ENCODE measurements at places on chromosomes 16 and 17. TPM values are rescaled to one million over a fixed set of nuclear protein-coding genes. Genes with fewer than 3 reads are reported as not detected.

- DNase-seq = no peak
These were observed 37.4 kb downstream of the SRL start for GRCh38 chr16:4204521-4204920.

DNA sequence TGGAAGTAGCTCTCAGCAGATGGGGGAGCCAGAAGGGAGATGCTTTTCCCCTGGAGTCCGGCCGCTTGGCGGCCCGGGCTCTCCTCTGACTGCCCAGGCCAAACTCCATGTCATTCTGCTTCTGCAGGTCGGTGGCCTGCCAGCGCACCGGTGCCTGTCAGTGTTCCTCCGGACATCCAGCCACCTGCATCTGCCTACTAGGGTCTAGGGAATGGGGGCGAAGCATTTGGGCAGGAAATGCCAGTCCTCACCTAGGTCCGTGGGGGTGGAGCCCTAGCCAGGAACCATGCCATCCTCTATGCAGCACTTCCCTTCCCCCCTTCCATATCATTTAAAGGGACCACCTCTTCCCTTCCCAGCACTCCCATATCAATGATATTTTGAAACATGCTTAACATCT, 34.2 kb downstream of the GJC1 start:
- DNase-seq = no peak

DNA sequence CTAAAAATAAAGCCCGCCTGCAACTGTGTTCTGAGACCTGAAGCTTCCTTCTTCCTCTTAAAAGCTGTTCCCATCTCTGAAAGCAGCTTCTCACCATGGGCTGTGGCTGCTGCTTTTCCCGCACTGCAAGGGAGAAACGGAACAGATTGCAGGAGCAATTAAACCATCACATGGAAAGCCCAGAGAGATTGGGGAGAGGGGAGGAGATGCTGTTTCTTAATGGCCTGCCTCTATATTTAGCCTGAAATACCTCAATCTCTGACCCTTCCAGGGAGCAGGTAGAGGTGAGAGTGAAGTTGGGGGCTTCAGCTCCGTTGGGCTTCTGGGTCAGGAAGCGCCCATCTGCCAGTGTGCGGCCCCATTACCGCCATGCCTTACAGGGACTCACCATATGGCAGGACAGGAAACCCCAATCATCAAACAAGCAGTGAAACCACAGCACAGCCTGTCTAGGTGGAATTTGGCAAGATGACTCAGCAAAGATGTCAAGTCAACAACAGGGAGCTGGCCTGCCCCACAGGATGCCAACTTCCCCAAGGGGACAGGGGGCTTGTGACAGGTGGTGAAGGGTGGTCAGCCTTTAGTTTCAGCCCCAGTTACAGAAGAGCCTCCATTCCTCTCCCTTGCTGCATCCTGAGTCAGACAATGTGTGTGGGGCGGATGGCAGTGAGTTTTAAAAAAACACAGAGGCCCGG, 286.6 kb upstream of the CCL2 start:
- no peak for DNase-seq

DNA sequence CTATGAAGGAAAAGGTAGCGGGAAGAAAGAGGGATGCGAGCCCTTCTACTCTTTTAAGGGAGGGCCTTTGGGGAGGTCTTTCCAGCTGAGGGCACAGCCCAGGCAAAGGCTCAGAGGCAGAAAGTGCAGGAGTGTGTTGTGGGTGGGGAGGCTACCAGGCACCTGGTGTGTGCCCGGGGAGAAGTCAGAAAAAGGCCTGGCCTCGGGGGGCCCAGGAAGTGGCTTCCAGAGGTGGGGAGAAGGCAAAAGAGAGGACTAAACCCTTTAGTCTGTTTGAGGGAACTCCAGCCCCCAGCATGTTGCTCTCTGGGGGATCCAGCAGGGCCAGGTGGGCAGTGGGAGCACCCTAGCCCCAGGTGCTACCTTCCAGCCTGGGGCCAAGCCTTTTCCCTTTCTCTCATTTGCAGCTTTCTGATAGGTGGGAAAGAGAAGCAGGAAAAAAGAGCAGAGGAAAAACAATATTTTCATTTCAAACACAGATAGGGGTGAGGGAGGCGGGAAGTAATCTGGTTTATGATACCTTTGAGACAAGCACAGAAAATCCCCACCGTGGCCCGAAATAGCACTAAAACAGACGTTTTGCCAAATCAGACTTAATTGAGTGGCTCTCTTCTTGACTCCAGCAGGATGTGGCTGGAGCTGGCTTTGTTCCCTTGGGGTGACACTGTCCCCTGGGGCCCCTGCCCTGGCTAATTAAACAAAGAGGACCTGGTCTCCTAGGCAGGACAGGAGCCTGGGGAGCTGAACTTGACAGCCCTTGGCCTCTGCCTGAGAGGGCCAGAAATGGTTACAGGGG, 10.4 kb downstream of the RAI1 start:
- no peak for DNase-seq

Gene CACNG4
- not detected for total RNA-seq

Gene PCGF2
- total RNA-seq = 6.4 TPM

GRCh38 chr17:1509290-1509881, 7.0 kb downstream of the INPP5K start:
- no peak for DNase-seq

Gene ZNF423
- total RNA-seq = 0.73 TPM

DNA sequence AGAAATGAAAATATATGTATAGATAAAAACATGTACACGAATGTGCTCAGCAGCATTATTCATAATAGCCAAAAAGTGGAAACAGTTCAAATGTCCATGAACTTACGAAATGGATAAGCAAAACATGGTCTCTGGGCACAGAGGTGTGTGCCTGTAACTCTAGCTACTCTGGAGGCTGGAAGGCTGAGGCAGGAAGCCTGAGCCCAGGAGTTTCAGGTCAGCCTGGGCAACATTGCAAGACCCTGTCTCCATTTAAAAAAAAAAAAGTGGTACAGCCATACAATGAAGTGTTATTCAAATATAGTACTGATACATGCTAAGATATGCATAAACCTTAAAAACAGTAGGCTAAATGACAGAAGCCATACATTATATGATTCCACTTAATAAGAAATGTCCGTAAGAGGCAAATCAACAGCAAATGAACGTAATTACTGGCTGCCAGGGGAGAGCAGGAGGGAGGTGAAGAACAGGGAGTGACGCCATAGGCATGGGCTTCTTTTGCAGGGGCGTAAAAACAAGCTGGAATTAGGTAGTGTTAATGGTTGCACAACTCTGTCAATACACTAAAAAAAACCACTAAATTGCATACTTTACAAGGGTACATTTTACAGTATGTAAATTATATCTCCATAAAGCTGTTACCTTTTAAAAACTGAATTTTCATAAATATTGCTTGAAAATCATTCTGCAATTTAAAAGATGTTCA, 87.2 kb upstream of the PLEKHM1 start:
- DNase-seq = no peak

Gene MYCBPAP
- total RNA-seq = 0.46 TPM

Gene KRTAP9-7
- total RNA-seq = not detected

GRCh38 chr16:4426021-4426684, 485 bp downstream of the DNAJA3 start:
- no peak for DNase-seq

DNA sequence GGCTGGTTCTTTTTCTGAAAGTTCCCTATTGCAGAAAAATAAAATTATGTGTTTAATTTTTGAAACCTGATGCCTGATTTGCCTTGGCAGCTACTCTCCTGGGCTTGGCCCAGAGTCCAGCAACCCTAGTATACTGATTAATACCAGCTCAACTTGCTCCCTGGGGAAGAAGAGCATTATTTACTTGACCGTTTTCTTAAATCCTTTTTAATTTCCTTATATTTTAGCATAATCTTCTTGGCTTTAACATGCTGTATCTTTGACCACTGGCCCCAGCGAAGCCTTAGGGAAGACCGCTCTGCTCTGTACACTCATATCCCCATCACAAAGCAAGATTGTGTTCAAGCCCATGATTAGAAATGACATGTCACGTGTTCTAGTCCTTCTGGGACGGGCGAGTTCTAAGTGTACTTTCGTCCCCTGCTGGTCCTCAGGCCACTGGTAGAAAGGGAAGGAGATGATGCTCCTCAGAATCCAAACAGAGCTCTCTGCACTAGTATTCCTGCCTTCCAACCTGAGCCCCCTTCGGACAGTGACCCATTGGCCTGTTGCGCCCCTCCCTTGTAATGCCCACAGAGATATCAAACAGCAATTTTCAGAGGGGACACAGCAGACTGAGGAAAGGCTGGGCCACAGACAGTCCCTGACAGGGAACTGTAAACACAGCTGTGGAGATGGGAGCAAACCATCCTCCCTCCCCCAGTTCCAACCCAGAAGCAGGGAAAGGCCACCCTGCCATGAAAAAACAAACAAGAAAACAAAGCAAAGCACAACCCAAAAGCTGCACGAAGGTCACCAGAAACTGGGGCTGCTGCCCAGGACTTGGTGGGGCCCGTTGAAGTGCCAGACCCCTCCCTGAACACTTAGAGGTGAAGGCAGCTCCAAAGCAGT, 4.3 kb upstream of the EZH1 start:
- no peak for DNase-seq

GRCh38 chr17:45895969-45896785, 1.8 kb downstream of the MAPT start:
- no peak for DNase-seq

DNA sequence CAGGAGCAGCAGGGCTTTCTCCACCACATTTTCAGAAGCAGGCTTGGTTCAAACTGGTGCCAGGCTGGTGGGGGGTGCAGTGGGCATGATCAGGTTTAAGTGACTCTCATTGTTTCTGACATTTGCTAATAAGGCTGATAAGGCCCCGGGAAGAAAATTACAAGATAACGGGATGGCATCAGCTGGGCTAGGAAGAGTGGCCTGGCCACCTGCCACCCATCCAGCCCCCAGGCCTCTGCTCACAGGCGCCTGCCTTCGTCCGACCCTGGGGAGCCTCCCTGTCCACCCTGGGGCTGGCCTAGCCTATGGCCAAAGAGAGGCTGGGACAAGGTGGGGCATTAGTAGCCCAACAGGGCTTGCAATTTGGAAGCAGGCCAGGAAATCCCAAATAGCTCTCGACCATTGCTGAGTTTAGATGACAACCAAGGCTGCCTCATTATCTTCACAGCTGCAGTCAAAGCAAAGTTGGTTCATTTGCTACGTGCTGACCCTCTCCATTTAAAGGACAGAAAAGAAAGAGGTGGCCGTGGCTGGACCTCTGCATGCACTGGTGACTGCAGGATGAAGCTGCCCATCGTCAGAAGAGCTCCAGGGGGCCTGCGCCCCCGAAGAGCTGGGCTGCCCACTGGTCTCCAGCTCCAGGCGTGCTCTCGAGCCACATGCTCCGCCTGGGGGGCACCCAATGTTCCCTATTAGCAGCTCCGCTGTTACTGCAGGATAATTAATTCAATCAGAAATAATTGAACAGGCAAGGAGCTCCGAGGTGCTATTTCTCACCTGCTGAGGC, 44.9 kb downstream of the PEMT start:
- no peak for DNase-seq

Gene GLTPD2
- total RNA-seq = not detected

Gene TMC7
- total RNA-seq = 3.3 TPM

DNA sequence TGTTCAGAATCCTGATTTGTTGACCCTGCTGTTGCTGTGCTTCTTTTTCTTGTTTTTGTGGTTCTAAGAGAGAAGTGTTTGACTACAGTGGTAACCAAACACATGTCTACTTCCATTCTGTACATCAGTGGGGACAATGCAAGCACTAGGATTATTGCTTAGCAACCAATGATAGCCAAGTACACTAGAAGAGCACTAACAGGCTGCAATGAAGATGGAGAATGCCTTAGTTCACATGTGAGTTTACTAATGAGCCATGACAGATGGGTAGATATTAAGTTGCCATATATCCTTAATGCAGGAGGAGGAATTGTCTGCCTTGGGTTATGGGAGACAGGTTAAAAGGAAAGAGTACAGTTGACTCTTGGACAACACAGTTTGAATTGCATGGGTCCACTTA, 8.3 kb downstream of the EFCAB5 start:
- no peak for DNase-seq

DNA sequence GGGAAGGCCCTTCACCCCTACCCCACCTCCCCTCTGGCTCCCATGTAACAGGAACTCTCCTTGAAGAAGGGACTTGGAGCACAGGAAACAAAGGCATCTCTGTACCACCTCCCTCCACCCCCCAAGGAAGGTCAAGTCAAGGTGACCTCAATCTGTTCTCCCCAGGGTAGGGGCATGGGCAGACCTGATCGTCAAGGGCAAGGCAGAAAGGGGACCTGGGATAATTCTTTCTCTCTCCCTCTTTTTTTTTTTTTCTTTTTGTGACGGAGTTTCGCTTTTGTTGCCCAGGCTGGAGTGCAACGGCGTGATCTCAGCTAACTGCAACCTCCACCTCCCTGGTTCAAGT, 4.3 kb upstream of the STAT5A start:
- DNase-seq = no peak

Gene CMTM4
- total RNA-seq = 8.5 TPM

GRCh38 chr17:49431743-49432142, 17.1 kb upstream of the PHB1 start:
- no peak for DNase-seq

DNA sequence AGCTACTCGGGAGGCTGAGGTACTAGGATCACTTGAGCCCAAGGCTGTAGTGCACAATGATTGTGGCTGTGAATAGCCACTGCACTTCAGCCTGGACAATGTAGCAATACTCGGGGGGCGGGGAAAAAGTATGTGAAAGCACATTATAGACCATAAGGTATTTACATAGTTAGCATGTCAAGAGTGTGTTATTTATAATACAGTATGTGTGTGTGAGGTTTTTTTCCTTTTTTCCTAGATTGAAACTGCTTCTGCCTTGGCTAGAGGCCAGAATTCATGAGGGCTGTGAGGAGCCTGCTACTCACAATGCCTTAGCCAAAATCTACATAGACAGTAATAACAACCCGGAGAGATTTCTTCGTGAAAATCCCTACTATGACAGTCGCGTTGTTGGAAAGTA, 30.5 kb downstream of the PTRH2 start:
- no peak for DNase-seq

Gene TENT4B
- 15.4 TPM for total RNA-seq

GRCh38 chr17:78144736-78145641, 1.2 kb upstream of the C17orf99 start:
- no peak for DNase-seq

- DNase-seq = no peak
These were observed 966 bp downstream of the SLFN14 start for GRCh38 chr17:35559495-35560210.

Gene TMEM235
- 0.21 TPM for total RNA-seq

GRCh38 chr17:80337195-80337895, 76.7 kb downstream of the RNF213 start:
- no peak for DNase-seq

Gene SLC47A1
- 11.6 TPM for total RNA-seq

- peak; percentile 29 for DNase-seq
These were observed 29.5 kb upstream of the GSE1 start for GRCh38 chr16:85583491-85584181.
